Cardiac fibroblast (primary cell): ENCODE measurements at places on chromosomes 6 and 20.
A peak's percentile ranks its signal among the peaks of the same experiment; 100 is the strongest.

DNA sequence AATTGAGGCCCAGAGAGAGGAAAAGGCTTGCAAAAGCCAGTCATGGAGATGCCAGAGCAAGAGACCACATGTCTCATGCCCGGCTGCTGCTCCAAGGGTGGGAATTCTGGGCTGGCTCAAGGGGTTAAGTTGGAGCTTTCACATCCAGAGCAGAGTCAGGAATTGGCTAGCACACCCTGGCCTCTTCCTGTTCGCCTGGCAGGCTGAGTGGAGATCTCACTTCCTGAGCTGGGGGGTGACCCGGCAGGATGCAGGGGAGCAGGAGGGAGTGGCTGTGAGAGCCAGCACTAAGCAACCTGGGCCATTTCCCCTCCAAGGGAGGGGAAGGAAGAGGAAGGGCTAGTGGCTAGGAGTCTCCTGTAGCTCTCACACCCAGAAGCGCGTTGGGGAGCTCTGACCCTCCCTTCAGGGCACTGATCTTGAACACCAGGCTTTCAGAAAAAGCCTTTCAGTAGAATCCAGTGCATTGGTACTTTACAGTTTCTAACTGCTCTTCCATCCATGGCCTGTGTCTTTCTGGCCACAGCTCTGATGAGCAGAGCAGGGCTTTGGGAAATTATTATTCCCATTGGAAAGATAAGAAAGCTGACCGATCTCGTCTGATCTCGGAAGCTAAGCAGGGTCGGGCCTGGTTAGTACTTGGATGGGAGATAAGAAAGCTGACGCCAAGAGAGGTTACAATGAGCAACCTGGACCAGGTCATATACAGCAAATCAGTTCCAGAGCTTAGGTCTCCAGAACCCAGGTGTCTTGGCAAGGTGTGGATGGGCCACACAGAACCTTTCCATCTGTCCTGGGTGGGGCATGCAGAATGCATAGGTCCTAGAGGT, 2.2 kb upstream of the CCM2L start:
- peak; percentile 24 for DNase-seq

GRCh38 chr6:111994791-111995190, 59.1 kb upstream of the CCN6 start:
- DNase-seq, result no peak

DNA sequence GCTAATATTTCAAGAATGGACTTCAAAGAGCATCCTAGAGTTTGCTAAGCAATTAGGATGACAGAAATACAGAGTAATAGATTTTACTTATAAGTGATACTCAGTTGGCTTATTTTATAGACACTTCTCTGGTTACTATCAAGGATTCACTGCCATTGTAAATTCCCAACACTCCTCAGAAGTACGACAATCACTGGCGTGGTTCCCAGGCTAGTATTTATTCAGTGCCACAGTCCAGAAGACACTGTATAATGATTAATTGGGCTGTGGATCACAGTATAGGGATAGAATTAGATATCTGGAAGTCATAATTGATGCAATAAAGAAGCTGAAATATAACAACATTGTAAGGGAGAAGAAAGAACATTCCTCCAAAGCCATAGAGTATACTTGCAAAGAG, 15.7 kb downstream of the MANEA start:
- DNase-seq, result peak; percentile 17

DNA sequence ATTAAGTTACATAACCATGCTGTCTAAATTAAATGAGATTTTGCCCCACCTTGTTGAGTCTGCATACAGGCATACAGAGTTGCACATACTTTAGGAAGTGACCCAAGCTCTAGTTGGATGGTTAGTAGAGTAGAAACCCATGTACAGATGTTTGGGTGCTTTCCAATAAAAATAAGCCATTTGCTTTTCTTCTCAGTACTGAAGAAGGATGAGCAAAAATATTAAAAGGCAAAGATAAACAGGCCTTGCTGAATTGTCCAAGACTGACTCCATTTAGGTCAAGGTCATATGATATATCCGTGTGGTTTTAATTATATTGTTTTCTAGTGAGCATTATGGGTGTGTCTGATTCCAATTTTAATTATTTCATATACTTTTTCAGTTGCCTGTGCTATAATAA, 589.4 kb downstream of the RFPL4B start:
- peak; percentile 81 for DNase-seq

- peak; percentile 38 for DNase-seq
Observed at GRCh38 chr6:158205169-158205944, 37.2 kb downstream of the GTF2H5 start.

- DNase-seq, result peak; percentile 88
Observed at GRCh38 chr20:37192137-37192854, 12.9 kb upstream of the MROH8 start.

- DNase-seq, result peak; percentile 64
Observed at GRCh38 chr20:63957690-63958441, 1.6 kb upstream of the UCKL1 start.

DNA sequence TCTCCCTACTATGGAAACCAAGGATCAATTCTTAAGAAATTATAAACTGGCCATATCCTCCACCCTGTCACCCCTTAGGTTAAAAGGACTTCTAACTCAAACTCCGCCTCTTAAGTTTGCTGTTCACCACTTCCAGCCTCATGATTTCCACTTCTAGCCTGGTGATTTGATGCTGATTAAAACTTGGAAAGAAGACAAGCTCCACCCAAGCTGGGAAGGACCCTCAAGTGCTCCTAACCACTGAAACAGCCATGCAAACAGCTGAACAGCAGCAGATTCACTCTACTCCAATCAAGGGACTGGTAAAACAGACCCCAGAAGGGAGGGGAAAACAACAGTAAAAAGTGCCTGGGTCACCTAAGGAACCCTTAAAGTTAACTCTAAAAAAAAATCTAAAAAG, 10.3 kb downstream of the LCA5 start:
- no peak for DNase-seq

- DNase-seq, result peak; percentile 90
Observed at GRCh38 chr6:170049641-170050561, 241.0 kb downstream of the DLL1 start.

- no peak for DNase-seq
Observed at GRCh38 chr6:156167016-156167624, 610.1 kb upstream of the ARID1B start.

GRCh38 chr6:136607932-136608772, 57.9 kb upstream of the MAP7 start:
- DNase-seq, result peak; percentile 85

DNA sequence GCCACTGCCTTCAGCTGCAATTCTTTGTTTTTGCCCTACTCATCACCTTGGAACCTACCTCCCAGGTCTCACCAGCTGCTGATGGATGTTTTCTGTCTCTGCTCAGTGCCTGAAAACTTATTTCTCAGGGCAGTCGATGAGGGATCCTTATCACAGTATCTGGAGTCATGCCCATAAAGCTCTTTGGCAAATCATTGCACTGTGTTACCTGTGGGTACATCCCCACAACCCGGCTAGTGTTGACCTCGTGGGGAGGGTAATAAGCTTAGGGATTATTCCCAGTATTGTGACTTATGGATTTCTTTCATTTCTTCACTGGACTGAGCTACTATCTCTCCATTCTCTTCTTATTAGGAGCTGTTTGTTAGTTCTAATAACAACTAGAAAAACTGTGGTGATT, 91.7 kb downstream of the ELOVL5 start:
- DNase-seq, result no peak

DNA sequence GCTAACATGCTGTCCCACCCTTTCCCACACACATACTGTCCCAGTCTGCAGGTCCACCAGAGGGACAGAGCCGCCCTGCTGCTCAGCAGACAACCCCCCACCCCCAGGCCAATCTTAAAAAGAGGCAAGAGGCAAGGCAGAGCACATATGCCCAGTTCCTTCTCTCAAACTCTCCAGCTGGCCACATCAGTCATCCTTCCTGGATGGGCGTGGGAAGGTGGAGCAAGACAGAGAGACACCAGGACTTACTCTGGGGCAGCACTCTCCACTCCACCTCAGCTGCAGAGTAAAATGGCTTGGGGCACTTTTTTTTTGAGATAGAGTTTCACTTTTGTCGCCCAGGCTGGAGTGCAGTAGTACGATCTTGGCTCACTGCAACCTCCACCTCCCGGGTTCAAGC, 10.8 kb downstream of the MOCS3 start:
- no peak for DNase-seq

DNA sequence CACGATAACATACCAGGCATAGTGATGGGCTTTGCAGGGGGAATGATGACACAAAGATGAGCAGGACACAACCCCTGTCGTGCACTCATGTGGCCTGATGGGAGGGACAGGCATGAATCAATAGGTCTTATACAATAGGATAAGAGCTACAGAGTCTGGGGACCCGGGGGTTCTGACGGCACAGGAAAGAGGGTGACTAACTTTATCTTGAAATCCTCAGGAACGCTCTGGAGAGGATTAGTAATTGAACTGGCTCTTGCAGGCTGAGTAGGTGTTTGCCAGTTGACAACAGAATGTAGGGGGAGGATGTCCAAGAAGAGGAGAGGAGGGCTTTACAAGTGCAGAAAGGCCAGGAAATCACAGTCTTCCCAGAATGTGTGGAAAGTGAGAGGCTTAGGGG, 219.9 kb upstream of the ECI2 start:
- peak; percentile 79 for DNase-seq
